ENCODE measurements at places on chromosomes 13 and 19.
A peak's percentile ranks its signal among the peaks of the same experiment; 100 is the strongest.

DNA sequence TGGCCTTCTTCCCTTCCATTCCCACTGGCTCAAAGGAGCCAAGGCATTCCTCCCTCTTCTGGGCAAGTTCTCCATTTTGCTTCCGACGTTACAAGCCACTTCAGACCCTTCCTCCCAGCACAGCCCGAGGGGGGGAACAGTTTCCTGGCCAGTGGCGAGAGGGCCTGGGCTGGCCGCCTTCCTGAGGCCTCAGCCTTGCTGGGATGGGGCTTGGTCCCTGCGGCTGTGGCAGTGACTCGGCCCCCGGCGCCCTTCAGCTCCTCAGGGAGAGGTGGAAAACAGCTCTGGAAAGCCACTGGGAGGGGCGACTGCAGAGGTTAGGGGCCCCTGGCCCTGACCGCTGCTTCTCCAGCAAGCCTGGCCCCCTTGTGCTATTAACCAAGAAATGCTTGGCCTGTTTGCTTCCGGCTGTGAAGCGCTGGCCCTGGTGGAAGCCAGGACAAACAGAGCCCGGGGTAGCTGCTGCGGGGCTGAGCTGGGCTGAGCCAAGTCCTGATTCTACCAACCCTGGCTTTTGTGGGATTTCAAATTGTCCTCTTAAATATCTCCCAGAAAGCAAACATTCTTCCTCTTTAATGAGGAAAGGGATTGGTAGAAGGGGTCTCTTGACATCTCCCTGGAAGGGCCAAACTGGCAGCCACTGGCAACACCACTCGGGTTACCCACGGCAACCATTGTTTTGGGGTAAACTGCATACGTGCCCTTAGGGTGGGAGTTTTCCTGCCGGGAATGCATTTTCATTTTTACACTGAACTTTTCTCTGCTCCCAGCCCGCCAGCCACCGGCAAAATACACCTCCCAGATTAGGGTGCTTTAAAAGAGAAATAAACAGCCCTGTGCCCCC, 38.7 kb downstream of the C13orf46 start:
- no peak for DNase-seq

GRCh38 chr13:69094485-69094884, 1013.1 kb upstream of the ATXN8OS start:
- no peak for DNase-seq

DNA sequence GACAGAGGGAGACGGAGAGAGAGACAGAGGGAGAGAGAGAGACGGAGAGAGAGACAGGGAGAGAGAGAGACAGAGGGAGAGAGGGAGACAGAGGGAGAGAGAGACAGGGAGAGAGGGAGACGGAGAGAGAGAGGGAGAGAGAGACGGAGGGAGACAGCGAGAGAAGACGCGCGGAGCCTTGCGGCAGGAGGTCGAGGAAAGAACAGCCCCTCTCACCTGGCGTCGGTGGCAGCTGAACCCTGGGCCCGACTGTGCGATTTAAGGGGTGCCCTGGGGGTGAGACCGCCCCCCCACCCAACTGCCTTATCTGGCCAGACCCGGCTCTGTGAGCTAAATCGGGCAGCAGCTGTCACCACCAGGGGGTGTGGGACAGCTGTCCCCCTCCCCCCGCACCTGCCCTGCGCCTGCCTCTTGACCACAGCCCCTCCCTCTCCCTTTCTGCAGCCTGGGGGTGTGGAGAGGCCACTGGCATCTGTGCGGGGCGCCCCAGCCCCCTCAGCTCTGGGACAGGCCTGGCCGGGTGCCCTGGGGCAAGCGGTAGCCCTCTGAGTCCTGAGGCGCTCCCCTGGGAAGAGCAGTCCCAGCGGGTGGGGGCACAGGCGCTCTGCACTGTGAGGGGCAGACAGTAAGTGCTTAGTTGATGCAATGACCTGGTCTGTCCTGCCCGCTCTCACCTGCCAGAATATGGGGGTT, 10.8 kb downstream of the JOSD2 start:
- DNase-seq, result no peak

DNA sequence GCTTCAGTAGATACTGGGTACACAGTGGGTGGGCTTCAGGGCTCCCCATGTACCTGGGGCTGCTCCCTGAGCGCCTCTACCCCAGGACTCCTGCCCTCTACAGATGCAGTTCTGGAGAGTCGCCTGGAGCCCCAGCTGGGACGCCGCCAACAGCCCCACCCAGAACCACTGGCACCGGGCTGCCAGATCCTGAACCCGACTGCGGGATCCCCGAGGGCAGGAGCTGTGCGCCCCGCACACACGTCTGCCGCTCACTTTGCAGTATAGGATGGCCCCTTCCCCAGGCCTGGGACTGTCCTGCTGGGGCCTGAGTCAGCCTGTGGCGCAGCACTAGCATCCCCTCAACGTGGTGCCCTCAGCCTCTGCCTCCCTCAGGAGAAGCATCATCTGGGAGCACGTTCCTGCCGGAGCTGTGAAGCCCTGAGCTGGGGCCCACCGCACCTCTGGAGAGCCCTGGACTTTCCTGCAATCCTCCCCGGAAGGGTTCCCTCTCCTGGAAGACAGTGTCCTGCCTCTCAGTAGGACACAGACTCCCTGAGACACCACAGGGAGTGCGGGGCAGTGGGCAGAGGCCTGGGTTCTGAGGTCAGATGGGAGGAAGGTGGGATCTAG, 3.7 kb downstream of the REXO1 start:
- no peak for DNase-seq

GRCh38 chr19:9935506-9936325, 599 bp downstream of the OLFM2 start:
- no peak for DNase-seq

- no peak for DNase-seq
Measured at GRCh38 chr13:48859272-48860105, 116.2 kb upstream of the FNDC3A start.

DNA sequence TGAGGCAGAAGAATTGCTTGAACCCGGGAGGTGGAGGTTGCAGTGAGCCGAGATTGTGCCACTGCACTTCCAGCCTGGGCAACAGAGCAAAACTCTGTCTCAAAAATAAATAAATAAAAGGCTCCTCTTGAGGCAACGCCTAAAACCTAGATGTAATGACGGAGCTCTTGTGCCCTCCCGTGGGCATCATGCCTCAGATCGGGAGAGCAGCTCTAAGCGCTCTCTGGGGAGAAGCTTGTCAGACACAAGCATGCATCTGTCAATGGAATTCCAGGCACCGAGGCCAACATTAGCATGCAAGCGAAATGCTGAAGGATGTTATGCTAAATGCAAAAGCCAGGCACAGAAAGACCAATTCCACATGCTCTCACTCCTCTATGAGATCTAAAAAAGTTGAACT, 45.6 kb upstream of the MRI1 start:
- DNase-seq, result peak; percentile 14

DNA sequence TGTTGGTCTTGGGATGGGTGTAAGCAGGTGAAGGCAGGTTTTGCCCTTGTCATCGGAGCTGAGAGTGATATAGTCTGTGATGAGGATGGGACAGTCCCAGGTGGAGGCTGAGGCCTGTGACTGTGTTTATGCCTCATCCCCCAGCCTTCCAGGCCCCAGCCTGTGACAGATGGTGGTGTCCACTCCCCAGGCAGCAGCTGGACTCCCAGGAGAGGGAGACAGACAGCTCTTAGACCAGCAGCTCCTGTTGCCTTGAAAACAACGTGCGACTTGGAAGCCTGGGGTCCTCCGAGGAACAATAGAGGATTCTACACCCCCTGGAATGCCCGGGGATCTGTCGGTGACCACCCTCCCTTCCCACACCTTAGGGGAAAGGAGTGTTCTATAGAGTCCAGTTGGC, 63.8 kb downstream of the CHST8 start:
- DNase-seq, result no peak

GRCh38 chr13:30404207-30404606, 18.1 kb upstream of the UBE2L5 start:
- DNase-seq, result no peak

GRCh38 chr13:110154410-110154933, 152.5 kb downstream of the COL4A1 start:
- no peak for DNase-seq

- DNase-seq, result no peak
Measured at GRCh38 chr19:2587001-2587719, 111.2 kb downstream of the GADD45B start.

- DNase-seq, result peak; percentile 36
Measured at GRCh38 chr19:42086770-42087550, 11.0 kb downstream of the ZNF574 start.

GRCh38 chr13:43757266-43757665, 29.5 kb downstream of the ENOX1 start:
- no peak for DNase-seq

- DNase-seq, result no peak
Measured at GRCh38 chr13:73759434-73759833, 374.8 kb downstream of the KLF12 start.

- DNase-seq, result peak; percentile 24
Measured at GRCh38 chr13:109584844-109585361, 201.5 kb downstream of the IRS2 start.

DNA sequence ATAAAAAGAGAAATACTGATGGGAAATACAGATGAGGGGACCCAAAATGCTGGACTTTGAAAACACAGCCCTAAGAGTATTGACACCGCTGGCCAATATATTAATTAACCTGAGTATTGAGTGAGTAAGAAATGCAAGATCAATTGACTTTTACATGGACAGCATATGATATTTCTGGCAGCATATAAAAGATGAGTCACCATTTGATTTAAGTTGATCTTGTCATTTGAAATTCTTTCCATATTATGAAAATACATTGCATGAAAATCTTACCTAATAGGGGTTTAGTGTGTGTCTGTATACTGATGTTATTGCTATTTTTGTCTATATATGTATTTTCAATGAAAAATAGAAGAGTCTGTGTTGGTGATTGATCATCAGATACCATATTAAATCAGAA, 619.6 kb downstream of the KCTD12 start:
- peak; percentile 28 for DNase-seq

GRCh38 chr19:4016903-4017638, 9.5 kb downstream of the PIAS4 start:
- no peak for DNase-seq

DNA sequence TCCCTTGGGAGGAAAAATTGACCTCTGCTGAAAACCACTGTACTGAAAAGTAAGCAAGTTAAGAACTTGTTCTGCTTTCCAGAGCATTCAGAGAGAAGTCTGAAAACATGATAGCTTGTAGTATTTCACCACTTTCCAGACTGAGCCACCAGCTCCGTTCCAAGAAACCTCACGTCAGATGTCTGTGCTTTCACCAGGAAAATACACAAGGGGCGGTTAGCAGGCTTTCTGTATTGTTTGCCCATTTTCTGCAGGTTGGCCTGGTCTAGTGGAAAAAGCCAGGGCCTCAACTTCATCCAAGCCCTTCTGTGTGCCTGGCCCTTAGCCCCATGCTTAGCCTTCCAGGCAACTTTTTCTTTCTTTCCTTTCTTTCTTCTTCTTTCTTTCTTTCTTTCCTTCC, 36.4 kb downstream of the RXFP2 start:
- no peak for DNase-seq
